Astrocyte of the spinal cord (primary cell): ENCODE measurements at places on chromosomes 3 and 15.

GRCh38 chr3:145882436-145882835 lies 278.5 kb downstream of the PLOD2 start:
- DNase-seq: peak; percentile 60

- DNase-seq: peak; percentile 39
Measured at GRCh38 chr3:80677796-80678195, 910.0 kb upstream of the ROBO1 start.

- peak; percentile 38 for DNase-seq
Measured at GRCh38 chr3:151579571-151580270, 118.9 kb upstream of the IGSF10 start.

GRCh38 chr3:5302661-5303060 lies 115.2 kb downstream of the EDEM1 start:
- DNase-seq: no peak

- DNase-seq: no peak
Measured at GRCh38 chr3:170137986-170138385, 43.5 kb downstream of the PHC3 start.

DNA sequence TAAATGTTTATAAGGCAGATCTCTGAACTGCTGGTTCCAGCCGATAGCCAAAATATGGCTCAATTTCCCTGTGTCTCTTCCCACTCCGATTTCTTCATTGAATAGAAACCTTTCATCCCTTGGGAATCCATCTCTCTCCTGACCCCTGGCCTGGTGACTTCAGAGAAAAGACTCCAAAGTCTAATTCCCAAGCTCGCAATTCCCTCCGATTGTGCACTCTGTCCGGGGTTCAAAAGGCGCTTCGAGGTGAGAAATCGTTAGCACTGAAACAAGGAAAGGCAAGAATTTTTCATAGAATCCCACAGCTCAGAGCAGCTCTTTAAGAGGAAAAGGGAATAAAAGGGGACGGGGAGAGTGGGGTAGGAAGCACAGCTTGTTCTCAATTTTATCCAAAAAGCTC lies 18.4 kb upstream of the RAD18 start:
- DNase-seq: no peak

GRCh38 chr3:16510620-16511319 lies 2.7 kb downstream of the RFTN1 start:
- DNase-seq: no peak

GRCh38 chr15:68709876-68710275 lies 110.8 kb downstream of the ANP32A start:
- no peak for DNase-seq

- DNase-seq: no peak
Measured at GRCh38 chr15:53978253-53978906, at the start of gene UNC13C. Gene UNC13C (plus strand): TSS chr15:53978441. CDS start chr15:54012904, 34,463 bp downstream.

DNA sequence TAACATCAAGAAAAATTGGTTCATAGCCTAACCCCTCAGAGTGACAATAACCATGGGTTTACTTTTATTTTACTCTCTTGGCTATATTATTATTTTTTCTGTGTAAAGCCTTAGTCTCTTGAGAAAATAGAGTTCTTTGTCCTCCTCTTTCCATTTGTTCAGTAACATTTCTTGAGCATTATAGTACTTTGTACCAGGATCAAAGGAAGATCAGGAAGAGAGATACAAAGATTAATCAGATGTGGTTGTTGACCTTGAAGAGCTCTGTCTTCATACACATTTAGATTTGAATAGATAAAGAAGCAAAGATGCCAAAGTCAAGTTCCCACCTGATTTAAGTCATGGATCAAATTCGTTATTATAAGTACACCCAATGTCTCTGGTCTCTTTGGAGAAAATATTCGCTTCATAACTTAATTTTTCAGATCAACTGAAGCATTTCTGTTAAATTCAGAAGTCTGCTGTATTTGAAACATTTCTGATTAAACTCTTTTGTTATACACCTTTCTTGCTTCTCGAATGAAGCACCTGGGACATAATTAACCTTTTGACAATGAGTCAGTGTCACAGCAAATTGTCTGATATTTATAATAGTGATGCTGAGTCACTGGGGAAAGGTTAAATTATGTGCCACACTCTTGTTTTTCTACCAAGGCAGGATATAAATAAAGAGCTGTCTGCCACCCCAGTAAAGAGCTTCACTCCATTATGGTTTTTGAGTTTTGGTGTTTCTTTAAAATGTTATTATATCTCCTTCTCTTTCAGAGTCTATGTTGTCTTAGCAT lies 100.2 kb downstream of the GHSR start:
- no peak for DNase-seq

DNA sequence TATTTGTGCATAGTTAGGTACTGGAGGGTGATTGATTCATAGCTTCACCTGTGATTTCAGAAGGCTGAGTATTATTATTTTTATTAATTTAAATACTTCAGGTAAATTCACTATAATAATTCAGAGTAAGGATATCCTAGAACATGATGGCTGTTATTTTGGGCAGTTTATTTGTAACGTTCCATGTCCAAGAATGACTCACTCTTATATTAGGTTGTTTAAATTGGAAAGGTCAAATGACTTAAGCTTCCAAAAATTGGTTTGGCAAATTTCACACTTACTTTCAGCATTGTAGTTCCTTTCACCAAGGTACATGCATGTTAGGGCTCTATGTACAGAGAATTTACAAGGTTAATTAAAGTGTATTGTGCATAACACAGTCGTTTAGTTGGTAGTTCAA lies 120.2 kb downstream of the EPHA3 start:
- DNase-seq: peak; percentile 38

DNA sequence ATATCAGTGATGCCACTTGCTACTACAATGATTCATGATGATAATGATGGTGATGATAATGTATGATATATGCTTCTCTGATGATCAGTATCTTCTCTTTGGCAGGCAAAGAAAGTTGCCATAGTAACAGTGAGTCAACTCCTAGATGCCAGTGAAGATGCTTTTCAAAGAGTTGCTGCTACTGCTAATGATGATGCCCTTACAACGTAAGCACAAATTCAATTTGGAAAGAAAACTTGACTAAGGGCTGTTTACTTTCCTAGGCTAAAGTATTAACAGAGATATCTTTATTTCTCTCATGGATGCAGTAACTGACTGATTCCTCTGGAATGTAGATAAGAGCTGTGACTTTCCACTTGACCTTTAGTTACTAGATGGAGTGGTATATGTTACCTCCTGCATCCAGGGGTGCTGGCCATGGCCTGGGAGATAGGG lies 27.8 kb downstream of the ADGRG7 start:
- DNase-seq: no peak

- peak; percentile 42 for DNase-seq
Measured at GRCh38 chr15:78077053-78077870, at the start of gene TBC1D2B. Gene TBC1D2B (minus strand): TSS chr15:78077711. CDS start chr15:78077652, 59 bp downstream.

GRCh38 chr3:53709860-53710674 lies 136.2 kb downstream of the CHDH start:
- DNase-seq: peak; percentile 69

DNA sequence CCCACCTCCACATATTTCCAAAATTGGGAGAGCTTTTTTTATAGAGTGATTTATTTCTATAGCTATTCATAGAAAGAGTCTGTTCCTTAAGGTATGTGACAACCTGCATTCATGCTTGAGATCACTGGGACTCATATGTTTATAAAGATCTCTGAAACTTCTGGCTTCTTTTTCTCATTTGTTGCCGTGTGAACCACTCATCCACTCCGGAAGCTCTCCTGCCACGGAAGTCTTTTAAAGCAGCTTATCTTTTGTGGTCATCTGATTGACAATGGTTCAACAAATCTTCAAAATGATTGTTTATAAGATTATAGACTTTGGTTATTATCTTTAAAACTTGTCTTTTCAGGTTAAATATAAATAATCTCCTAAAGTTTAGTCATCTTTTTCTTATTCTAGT lies 260.5 kb downstream of the C3orf38 start:
- no peak for DNase-seq

DNA sequence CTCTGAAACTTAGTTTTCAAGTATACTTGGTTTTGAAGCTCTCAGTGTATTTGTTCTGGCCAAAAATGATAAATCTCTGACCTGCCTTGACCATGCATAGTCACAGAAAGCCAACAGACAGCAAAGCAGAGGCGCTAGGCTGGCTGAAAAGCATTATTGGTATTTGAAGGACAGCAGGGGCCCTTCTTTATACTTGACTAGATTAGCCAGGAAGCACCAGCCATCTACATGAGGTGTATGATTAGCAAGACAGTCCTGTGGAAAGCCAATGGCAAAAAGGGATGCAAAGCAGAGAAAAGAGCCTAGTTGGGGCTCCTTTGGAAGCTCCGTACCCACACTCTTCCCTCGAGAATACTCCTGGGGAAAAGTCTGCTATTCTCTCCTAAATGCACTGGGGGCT lies 7.8 kb downstream of the SLC24A1 start:
- no peak for DNase-seq

GRCh38 chr15:80870893-80871292 lies 91.7 kb downstream of the CEMIP start:
- no peak for DNase-seq

DNA sequence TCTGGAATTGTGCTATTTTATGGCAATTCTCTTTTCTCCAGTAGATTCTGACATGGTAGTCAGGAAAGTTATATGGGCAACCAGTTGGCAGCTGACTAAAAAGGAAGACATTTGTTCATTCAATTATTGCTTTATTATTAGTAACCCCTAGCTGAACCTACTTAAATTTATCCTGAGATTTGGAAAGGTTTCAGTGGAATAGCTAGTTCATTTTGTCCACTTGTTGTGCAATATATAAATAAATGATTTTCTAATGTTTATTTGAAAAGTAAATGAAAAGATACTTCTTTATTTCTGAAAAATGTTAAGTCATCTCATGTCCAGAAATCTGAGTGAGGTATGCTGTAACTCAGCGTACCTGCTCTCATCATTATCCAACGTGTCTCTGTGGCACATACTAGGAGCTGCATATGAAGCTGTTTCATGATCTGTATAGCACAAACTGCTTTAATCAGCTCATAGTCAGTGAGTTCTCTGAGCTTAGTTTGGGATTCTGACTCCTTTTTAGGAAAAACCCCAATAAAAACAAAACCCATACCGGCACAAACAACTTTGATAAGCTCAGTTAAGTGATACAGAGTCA lies 35.9 kb downstream of the RARB start:
- DNase-seq: no peak

- DNase-seq: no peak
Measured at GRCh38 chr3:9615003-9615628, 34.2 kb upstream of the MTMR14 start.

- no peak for DNase-seq
Measured at GRCh38 chr3:193794002-193794881, 201.2 kb downstream of the OPA1 start.

- no peak for DNase-seq
Measured at GRCh38 chr3:48441940-48442339, 1.9 kb downstream of the TMA7 start.

DNA sequence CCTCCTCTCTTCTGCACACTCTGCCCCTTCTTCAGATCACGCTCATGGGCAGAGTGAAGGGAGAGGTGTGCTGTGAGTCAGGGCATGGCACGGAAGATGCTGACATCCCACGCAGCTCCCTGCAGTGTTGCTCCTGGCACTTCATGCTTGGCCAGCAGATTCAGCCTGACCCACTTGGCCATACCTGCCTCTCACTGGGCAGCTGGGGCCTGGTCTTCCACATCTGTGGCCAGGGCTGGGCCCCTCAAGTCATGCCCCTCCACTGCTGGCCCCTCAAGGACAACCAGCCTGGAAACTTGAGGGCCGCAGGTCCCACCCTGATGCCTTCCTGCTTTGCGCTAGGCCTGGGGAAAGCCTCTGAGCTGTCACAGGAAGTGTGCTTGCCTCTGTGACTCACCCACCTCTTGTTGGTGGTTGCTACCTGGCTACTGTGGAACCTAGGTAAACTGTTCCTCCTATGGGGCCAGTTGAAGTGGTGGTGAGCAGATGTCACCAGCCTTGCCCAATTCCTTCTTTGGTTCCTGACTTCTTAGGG lies 48.7 kb downstream of the BSN start:
- no peak for DNase-seq

GRCh38 chr3:137641879-137642704 lies 122.0 kb upstream of the SOX14 start:
- no peak for DNase-seq

- DNase-seq: peak; percentile 86
Measured at GRCh38 chr15:72227192-72227586, 3.8 kb downstream of the PKM start.

- peak; percentile 77 for DNase-seq
Measured at GRCh38 chr15:65954289-65954741, 85.0 kb downstream of the RAB11A start.

DNA sequence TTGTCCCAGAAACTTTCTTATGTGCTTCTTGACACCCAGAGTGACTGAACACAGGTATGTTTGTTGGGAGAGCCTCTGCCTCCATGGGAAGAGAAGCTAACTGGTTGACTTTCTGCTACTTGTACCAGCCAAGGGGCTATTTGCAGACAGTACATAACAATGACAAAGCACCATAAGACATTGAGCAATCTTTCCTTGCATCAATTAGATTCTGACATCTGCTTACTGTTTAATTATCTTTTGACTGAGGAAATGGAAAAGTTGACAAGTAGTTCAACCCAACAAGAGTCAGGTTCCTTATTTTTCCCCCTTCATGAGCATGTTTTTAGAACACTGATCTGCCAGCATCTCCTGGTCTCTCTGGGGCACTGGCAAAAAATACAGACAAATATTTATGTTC lies 157.7 kb downstream of the RPLP1 start:
- no peak for DNase-seq

DNA sequence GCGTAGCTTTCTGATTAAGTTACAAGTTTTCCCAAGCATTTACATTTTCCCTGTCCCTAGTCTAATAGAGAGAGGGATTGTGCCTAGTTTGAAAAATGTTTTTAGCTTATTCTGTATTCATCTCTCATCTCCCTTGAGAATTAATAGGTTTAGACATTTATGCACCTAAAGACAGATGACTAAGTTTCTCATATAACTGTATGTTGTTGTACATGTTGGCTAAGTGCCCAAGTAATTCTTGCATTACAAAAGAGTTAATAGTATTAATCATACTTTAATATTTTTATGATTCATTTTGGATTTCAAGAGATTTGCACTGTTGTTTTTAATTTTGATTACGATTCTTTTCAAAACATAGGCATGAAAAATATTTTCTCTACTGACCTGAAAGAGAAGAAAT lies 109.0 kb upstream of the TBL1XR1 start:
- DNase-seq: peak; percentile 37

GRCh38 chr3:68893600-68894239 lies 38.6 kb downstream of the TAFA4 start:
- peak; percentile 51 for DNase-seq

GRCh38 chr15:25717457-25718168 lies 145.5 kb downstream of the ATP10A start:
- peak; percentile 64 for DNase-seq

GRCh38 chr3:161305095-161305991 lies 66.0 kb downstream of the SPTSSB start:
- peak; percentile 33 for DNase-seq

DNA sequence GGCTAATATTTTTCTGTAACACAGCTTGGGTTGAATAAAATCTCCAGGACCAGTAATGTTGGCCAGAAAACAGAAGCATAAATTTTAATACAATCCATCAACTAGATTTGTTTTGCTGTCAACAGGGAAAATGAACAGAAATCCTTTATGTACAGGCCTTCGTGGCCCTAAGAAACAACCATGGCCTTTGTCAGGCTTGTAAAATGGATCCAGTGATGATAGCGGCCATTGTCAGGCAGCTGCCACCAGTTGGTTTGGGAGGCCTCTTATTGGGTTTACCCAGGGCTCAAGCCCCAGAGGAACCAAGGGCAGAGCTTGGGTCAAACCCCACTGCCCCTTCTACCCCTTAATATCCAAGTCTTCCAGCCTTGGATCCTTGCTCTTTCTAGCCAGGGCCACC lies 5.6 kb upstream of the FYCO1 start:
- no peak for DNase-seq

- no peak for DNase-seq
Measured at GRCh38 chr3:144499001-144499930, 527.6 kb downstream of the DIPK2A start.
